ENCODE measurements at places on chromosomes 16 and 17.

DNA sequence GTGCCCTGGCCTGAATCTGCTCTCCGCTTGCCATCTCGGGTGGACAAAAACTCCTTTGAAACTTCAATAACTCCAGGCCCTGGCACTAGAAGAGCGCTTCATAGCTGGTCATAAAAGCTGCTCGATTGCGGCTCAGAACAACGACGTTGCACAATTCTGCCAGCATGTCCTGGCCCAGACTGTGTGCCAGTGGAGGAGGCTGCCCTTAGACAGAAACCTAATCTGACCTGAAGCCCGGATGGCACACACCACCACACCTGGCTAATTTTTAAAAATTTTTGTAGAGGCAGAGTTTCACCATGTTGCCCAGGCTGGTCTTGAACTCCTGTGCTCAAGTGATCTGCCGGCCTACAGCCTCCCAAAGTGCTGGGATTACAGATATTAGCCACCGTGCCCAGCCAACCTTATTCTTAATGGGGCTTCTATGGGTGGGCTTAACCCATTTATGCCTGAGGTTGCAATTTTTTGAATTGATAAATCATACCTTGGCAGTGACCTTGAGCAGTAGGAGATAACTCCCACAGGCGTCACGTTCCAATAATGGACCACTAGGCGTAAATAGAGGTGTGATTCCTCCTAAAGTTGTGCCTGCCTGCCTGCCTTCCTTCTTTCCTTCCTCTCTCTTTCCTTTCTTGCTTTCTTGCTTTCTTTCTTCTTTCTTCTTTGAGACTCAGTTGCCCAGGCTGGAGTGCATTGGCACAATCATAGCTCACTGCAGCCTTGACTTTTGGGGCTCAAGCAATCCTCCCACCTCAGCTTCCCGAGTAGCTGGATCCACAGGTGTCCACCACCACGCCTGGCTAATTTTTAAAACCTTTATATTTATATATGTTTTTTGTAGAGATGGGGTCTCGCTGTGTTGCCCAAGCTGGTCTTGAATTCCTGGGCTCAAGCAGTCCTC lies 1.1 kb upstream of the PPL start:
- no peak for DNase-seq

- peak; percentile 19 for DNase-seq
These were observed 46.2 kb downstream of the CYB561 start for GRCh38 chr17:63399856-63400255.

GRCh38 chr17:32529604-32530003 lies 42.8 kb downstream of the CDK5R1 start:
- peak; percentile 38 for DNase-seq

DNA sequence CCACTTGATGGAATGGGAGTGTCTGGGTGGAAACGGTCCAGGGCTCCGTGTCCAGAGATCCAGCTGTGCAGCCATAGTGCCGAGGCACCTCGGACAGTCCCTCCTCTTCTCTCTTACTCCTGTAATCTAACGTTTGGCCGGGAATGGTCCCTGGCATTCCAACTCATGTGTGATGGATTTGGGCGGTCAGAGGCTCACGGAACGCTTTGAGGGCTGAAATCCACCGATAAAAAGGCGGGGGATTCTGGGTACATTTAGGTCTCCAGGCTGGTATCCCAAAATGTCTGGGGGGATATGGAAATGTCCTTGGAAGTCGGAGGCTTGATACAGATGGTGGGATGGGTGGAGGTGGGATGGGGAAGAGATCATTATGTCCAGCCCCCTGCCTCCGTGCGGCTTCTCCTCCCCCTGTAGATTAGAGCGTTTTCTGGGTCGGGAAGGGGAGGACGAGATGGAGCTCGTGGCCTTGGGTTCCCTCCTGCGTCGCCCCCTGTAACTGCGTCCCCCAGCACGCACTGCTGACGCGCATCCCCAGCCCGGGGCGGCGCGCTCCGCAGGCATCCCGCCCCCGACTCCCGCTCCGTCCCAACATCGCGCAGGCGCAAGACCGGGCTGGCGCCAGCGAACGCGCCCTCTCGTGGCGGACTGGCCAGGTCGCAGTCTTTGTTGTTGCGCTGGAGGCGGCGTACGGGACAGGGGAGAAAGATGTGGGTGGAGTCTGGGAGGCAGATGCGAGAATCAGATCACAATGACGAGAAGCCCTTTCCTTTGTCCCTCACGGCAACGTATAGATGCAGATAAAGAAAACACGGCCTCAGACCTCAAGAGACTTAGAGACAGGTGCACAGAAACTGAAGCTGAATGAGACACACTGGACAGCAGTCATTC lies 4.5 kb upstream of the SGCA start:
- peak; percentile 93 for DNase-seq

- no peak for DNase-seq
These were observed 35.0 kb downstream of the SNX29 start for GRCh38 chr16:12011565-12011964.

Data from spinal cord (tissue), 10 donors.